Stimulated activated CD8-positive, alpha-beta memory T cell treated with anti-CD3 and anti-CD28 coated beads, Interleukin-4, amount 100 ng/mL, for 1 hour (primary cell): ENCODE measurements at places on chromosomes 6 and 20.

DNA sequence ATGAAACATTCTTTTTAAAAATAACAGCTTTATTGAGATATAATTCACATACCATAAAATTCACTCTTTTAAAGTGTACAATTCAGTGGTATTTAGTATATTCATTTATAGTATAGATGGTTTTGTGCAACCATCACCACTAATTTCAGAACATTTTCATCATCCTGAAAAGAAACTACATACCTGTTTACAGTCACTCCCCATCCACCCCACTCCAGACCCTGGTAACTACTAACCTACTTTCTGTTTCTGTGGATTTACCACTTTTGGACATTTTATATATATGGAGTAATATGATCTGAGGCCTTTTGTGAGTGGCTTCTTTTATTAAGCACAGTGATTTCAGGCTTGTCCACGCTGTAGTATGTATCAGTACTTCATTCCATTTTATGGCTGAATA, 2.5 kb upstream of the TMEM217 start:
- DNase-seq: no peak

DNA sequence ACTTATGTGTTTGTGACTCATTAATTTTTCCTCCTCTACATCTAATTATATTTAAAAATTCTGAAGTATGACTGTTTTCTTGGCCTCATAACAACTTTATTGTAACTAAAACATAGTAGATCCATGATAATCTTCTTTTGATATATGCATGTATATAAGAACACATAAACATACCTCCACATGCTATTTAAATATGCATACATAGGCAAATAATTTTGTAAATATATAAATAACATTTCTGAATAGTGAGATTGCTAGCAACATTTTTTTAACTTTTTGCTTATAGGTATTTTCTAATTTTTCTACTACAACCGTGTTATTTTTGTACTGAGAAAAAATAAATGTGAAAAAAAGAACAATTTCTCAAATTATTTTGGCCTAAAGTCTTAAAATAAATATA, 627.6 kb downstream of the HTR1B start:
- DNase-seq: no peak

GRCh38 chr6:129280749-129281148, 397.8 kb downstream of the LAMA2 start:
- DNase-seq: no peak

GRCh38 chr6:166588691-166589336, 2.3 kb upstream of the RAMACL start:
- no peak for DNase-seq

DNA sequence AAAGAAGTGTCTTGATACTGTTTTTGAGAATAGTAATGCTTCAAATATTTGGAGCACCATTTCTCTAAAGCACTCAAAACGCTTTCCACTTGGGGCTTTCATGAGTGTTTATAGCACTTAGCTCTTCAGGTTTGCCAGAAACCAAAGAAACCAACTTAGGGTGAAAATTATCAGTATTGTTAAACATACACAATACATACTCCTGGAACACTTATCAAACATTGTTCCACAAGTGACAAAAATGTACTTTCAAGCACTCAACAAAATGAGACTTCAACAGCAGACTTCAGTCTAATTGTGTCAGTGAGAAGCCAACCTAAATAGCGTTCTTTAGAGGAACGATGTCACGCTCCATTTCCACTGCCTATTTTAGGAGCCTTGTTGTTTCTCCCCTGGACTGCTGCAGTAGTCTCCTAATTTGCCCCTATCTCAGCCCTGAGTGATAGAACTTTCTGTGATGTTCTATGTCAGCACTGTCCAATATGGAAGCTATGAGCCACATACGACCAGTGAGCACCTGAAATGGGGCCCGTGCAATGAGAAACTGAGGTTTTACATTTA, 461.3 kb downstream of the KIF16B start:
- no peak for DNase-seq
